ENCODE measurements at places on chromosomes 3 and 15.
A peak's percentile ranks its signal among the peaks of the same experiment; 100 is the strongest.

DNA sequence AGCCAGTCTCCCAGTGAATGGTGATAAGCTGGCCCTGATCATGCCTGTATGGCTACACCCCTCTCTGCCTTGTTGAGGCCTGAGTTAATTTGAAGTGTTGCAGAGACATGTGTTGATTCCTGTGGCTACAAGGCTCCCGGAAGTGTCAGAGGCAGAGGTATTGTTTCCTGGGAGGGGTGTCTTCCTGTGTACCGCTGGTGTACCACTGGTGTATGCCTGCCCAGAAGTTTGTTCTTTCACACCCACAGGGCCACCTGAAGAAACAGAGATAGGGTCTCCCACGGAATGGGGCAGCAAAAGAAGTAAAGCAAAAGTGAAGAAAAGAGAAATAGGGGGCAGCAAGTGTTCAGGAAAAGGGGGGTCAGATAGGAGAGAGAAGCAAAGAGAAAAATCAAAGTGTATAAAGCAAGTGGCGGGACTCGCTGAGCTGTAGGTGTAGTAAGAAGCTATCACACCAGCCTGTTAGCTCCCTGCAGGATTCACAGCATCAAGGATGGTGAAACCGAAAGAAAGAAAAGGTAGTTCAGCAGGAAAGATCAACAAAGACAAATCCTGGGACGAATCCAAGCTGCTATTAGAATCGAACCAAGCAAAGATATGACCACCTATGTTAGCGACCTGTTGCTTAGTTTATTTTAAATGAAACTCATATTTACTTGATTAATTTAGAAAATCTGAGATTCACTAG is 36.6 kb upstream of the CD47 start:
- DNase-seq, result no peak

GRCh38 chr15:36428102-36428845 is 151.2 kb upstream of the CDIN1 start:
- peak; percentile 89 for DNase-seq

GRCh38 chr3:14113965-14114635 is 10.6 kb downstream of the CHCHD4 start:
- no peak for DNase-seq

DNA sequence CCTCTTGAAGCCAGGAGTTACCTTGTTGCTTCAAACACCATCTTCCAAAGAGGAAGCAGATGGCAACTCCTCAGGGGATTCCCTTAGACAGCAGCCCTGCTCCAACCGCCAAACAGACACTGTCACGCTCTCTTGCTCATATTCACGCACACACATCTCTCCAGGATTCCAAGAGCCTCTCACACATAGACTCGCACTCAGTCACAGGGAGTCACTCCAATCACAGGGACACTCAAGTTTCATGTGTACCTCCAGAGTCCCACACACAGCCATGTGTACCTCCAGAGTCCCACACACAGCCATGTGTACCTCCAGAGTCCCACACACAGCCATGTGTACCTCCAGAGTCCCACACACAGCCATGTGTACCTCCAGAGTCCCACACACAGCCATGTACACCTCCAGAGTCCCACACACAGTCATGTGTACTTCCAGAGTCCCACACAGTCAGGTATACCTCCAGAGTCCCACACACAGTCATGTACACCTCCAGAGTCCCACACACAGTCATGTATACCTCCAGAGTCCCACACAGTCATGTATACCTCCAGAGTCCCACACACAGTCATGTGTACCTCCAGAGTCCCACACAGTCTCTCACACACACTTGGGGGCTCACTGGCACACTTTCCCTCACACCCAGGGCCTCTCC is 6.1 kb downstream of the VWA5B2 start:
- no peak for DNase-seq

- no peak for DNase-seq
These were observed 52.0 kb downstream of the CCR3 start for GRCh38 chr3:46293991-46294833.

DNA sequence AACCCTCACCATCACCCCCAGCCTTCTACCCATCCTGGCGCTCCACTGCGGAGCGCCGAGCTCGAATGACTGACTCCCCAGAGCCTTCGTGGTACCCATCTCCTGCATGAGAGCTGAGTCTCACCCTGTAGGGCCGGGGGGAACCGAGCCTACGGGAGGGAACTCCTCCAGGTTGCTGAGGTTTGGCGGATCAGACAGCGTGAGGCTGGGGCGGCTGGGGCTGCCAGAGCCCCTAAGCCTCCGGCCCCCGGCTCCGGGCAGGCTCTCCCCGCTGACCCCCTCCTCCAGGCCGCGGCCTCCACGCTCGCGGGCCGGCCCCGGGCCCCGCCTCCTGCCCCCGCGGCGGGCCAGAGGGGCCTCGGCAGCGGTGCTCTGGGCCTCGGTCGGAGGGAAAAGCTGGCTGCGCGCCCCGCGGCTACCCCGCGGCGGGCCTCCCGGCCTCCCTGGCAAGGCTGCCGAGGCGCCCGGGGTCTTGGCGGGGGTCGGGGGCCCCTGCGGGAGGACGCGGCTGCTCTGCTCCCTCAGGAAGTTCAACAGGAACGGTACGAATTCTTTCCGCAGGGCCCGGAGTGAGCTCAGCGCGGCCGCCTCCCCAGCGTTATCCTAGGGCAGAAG is 643 bp downstream of the CDAN1 start:
- DNase-seq, result no peak

GRCh38 chr15:92677999-92678398 is 22.4 kb upstream of the FAM174B start:
- no peak for DNase-seq

GRCh38 chr15:65194826-65195547 is 9.8 kb upstream of the CLPX start:
- no peak for DNase-seq

- peak; percentile 95 for DNase-seq
These were observed 36.4 kb downstream of the CCDC80 start for GRCh38 chr3:112604536-112604935.
